ENCODE measurements at places on chromosomes 1 and 21. TPM values are rescaled to one million over a fixed set of nuclear protein-coding genes. Genes with fewer than 3 reads are reported as not detected.

FLG2 gene
- not detected for total RNA-seq

OLFML2B gene
- 84.0 TPM for total RNA-seq

SPRR3 gene
- total RNA-seq: not detected

MTOR gene
- 49.5 TPM for total RNA-seq

CAPN9 gene
- total RNA-seq: not detected

LCE1F gene
- total RNA-seq: not detected

FLG gene
- total RNA-seq: 0.16 TPM

NBPF3 gene
- 24.7 TPM for total RNA-seq

EFNA1 gene
- total RNA-seq: not detected

C8A gene
- total RNA-seq: not detected

DDAH1 gene
- 154 TPM for total RNA-seq

OR10J1 gene
- total RNA-seq: not detected

GUCA2B gene
- total RNA-seq: not detected

SLC2A5 gene
- 19.1 TPM for total RNA-seq

DMBX1 gene
- total RNA-seq: not detected

AADACL4 gene
- not detected for total RNA-seq

S100A1 gene
- not detected for total RNA-seq

KRTAP11-1 gene
- total RNA-seq: not detected

ABCG1 gene
- under 0.01 TPM for total RNA-seq

RAD54L gene
- 0.16 TPM for total RNA-seq

NBPF14 gene
- total RNA-seq: 60.0 TPM

SPRR2B gene
- total RNA-seq: not detected

SELENBP1 gene
- 51.8 TPM for total RNA-seq

GPR25 gene
- total RNA-seq: not detected

MACF1 gene
- 318 TPM for total RNA-seq

CA14 gene
- total RNA-seq: not detected

PINK1 gene
- total RNA-seq: 90.7 TPM

TTC34 gene
- total RNA-seq: 0.16 TPM

MIXL1 gene
- not detected for total RNA-seq

CBR3 gene
- total RNA-seq: 14.4 TPM

SSR2 gene
- total RNA-seq: 338 TPM

NCAM2 gene
- total RNA-seq: 2.4 TPM

DNAI4 gene
- 11.0 TPM for total RNA-seq

NECTIN4 gene
- total RNA-seq: 0.12 TPM

All from hair follicle dermal papilla cell (primary cell).